RWPE2 (cell line): ENCODE measurements at places on chromosomes 2 and 18.

- no peak for DNase-seq
These were observed 139.9 kb upstream of the DNMT3A start for GRCh38 chr2:25481381-25482300.

DNA sequence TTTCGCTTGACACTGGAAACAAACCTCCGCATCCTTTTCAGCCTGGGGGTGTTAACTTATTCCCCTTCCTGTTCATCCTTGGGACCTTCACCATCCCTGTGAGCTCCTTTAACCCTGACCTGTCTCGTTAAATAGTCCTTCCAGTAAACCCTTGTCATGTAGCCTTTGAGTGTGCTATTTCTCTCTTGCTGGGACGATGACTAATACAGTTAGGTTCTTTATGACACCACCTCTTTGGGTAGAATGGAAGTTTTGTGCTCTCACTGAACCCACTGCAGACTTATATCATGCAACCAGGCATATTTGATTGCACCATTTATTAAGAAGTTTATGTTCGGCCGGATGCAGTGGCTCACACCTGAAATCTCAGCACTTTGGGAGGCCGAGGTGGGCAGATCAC, 40.5 kb upstream of the GAREM1 start:
- no peak for DNase-seq

DNA sequence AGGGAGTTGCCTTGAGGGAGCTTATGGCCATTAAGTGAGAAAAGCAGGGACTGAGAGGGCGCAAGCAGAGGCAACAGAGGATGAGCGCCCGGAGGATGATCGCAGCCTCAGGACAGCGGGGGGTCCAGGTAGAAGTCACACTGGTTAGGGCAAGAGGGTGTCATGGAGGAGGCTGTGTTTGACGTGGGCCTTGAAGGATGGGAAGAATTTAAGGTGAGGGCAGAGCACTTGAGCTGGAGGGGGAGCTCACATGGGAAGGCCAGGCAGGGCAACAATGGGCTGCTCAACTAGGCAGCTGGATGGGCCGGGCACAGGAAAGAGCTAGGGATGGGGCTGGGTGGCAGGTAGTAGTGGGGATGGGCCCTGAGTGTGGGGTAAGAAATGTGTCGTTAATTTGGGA, 31.9 kb downstream of the FAM228A start:
- no peak for DNase-seq

DNA sequence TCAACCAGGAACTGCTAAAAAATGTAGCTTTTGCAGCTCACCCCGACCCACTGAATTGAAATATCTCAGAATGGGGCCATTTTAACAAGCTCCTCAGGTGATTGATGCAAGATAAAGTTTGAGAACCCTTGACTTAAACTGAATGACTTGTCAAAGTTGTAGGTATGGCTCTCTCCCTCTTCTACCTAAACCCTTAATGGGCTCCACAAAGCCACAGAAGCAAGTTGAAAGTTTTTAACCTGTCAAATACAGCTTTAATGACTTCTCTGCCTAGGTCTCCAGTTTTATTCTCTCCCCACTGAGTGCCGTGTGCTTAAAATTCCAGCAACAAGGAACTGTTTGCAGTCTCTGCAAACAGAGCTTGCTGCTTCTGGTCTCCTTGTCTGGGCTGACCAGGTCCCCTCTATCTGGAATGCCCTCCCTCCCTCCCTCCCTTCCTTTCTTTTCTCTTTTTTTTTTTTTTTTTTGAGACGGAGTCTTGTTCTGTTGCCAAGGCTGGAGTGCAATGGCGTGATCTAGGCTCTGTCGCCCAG, 19.7 kb upstream of the RNF125 start:
- DNase-seq = no peak

DNA sequence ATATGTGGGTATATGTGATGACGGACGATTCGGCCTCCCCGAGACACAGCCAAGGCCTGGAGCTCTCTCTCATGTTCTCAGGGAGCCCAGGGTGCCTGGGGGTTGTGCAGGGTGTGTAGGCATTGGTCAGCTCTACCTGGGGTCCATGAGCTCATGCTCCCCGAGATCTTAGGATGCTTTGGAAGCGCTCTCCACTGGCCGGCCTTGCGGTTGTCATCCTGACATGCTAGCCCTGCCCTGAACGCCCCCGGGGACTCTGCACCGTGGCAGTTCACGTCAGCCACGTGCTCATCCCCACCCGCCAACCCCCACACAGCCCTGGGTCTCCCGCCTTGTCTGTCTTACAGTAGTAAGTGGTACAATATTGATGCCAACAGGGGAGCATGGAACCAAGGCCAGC, 67.8 kb downstream of the RTP5 start:
- DNase-seq = no peak

GRCh38 chr18:25033747-25034471, 318.1 kb downstream of the ZNF521 start:
- DNase-seq = no peak

GRCh38 chr2:71595569-71595968, 142.2 kb downstream of the DYSF start:
- DNase-seq = no peak

GRCh38 chr2:28869494-28870145, 489 bp downstream of the TRMT61B start:
- DNase-seq = no peak

- DNase-seq = no peak
These were observed 99.5 kb downstream of the DYSF start for GRCh38 chr2:71552861-71553301.

DNA sequence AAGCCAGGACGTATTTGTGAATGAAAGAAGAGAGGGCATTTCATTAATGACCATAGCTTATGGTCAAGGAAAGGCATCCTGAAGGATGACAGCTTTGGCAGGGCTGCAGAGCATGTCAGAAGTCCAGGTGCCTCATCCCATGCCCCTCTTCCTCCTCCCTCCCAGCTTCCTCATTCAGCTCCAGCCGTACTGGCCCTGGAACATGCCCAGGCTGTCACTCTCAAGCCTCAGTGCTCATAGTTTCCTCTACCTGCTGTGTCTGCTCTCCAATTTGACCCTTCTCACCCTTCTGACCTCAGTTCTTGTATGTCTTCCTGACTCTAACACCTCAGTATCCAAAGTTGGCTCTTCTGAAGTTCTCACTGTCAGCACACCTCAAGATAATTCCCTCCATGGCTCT, 695.8 kb upstream of the HS6ST1 start:
- DNase-seq = no peak

- no peak for DNase-seq
These were observed 659.9 kb downstream of the IRS1 start for GRCh38 chr2:226139759-226140158.

DNA sequence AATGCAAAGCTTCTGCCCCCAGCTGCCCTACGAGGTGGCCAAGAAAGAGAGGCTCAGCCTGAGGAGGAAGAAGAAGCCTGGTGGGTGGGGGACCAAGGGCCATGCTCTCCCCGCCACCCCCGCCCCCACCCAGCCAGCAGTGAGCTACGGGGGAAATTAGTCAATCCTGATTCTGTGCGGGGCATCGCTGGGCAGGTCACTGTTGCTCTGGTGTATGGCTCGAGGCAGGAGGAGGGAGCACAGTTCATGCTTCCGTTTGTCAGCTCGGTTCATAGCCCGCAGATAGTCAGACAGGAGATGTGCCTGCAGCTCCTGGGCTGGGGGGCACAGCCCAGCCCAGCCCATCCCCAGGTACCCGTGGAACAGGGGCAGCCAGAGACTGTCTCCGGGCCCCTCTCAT, 17.1 kb downstream of the RAMP1 start:
- no peak for DNase-seq

DNA sequence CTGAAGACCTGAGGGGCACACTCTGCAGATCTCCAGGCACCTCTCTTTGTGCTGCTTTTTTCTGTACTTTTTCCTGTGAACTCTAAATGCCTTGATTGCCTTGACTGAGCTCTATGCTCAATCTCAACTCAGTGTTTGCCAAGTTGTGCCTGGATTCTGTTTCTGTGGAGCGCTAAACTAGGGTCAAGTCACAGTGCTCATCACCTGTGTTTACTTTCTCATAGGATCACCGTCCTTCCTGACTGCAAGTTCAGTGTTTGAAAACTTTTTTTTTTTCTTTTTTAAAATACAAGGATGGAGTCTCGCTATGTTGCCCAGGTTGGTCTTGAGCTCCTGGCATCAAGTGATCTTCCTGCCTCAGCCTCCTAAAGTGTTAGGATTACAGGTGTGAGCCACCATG, 62.6 kb downstream of the AGPS start:
- no peak for DNase-seq

- no peak for DNase-seq
These were observed 327.1 kb downstream of the CMPK2 start for GRCh38 chr2:6538607-6539006.

DNA sequence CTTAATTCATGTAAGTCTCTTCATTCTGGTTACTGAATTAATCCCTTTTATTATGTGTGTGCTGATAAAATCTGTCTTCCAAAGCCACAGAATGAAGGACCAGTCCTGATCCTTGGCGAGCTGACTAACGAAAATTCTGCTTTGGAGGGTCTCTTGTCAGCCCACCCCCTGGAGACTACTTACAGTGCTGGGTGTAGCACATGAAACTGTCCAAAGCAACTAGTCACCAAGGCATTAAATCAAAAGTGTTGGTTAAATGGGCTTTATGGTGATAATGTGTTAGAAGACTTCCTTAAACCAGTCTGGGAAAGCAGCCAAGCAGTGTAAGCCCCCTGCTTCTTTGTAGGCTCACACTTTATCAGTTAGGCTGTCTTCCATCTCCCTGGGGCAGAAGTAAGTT, 420.2 kb downstream of the SUCLG1 start:
- no peak for DNase-seq
